C1 segment of cervical spinal cord (tissue), 14 donors: ENCODE measurements at places on chromosomes 6 and 20.

DNA sequence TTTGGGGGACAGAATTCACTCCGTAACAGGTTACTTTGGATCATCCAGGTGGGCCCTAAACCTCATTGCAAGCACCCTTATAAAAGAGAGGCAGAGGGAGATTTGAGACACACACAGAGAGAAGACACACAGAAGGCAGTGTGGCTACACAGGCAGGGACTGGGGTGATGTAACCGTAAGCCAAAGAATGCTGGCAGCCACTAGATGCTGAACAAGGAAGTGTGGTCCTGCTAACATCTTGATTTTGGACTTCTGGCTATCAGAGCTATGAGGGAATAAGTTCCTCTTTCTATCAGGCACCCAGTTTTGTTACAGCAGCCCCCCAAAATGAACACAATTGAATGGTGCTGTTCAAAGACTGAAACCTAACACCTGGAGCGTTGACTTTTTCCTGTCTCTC lies 191.3 kb upstream of the MYLIP start:
- no peak for DNase-seq

DNA sequence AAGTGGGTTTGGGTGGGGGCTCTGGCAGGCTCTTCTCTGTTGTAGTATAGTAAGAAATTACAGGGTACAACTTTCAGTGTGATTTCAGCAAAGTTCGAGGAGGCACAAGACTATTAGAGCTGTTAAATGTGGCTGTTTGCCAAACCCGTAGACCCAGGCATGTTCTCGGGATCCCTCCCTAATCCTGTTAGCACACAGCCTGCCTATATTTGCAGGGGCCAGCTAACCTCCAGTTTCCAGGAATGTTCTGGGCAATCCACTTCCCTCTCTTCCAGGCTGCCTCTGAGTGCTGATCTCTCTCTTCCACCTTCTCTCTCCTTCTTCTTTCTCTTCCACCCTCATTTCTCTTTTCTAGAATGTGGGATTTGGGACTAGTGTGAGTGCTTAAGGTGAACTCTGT lies 34.8 kb upstream of the ZFP64 start:
- no peak for DNase-seq

DNA sequence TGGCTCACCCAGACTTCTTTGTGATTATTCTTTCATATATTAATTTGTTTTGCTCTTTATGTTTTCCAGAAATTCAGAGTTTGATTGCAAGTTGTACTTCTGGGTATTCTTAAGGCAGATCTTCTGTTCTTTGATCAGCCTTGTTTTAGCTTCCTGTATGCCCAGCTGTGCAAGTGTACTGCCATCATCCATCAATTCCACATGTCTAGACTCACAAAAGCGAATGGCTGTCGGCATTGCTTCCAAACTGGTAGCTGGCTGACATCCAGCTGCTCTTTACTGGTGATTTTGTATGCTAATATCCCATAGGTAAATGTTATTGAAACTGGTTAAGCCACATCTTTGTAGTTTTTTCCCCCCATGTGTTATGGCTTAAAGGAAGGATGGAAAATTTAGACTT lies 1084.8 kb upstream of the CITED2 start:
- DNase-seq, result no peak

DNA sequence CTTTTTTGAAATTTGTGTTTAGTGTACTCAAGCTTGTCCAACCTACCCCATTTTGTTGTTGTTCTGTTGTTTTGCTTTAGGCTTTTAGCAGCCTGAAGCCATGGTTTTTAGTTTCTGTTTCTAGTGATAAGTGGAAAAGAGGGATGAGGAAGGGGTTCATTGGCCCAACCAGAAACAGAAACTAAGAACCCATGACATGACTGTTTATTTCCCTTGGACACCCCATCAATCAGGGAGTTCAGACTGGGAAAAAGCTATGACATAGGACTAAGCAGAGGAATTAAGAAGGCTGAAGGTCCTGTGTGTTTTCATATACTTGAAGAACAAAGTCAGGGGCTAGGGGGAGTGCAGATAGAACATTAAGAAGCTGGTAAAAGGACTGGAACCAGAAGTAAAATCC lies 194.5 kb upstream of the THEMIS start:
- DNase-seq, result no peak

- no peak for DNase-seq
These were observed 49.4 kb downstream of the MCUR1 start for GRCh38 chr6:13764996-13765395.

- no peak for DNase-seq
These were observed 6.8 kb downstream of the HUS1B start for GRCh38 chr6:650098-650497.

GRCh38 chr6:11667876-11668275 lies 110.7 kb downstream of the ADTRP start:
- DNase-seq, result no peak

DNA sequence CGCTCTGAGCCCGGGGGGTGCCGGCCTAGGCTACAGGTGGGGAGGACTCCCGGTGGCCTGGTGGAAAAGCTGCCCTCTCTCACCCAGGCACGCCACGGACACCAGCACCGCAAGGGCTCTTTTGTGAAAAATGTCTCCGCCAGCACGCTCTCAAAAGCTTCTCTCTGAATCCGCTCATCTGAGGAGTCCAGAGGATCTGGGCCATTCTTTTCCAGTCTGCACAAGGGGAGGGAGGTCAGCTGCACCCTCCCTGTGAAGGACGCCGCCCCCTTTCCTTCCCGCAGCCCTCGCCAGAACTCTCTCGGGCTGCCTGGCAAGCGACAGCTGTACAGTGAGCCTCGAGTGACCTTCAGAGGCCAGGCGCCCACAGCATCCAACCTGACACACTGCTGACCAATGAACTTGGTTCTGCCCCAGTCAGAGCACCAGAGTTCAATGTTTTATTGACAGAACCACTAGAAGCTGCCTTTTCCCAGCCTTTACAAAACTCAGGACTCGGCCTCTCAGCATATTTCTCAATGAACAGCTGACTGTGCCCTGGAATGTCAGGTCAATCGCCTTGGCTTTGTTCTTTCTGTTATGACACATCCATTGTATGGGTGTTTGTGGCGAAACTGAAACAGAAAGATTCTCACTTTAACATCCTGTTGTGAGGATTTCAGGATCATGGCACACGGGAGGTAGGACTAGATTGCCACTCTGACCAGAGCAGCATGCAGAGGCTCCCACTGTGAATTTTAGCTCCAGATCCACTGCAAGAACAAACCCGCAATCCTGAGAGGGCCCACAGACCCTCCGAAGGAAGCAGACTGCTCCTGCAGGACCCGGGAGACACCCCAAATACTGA lies 26.7 kb downstream of the SERPINB9 start:
- DNase-seq, result peak; percentile 46

- DNase-seq, result no peak
These were observed 46.9 kb downstream of the PCSK2 start for GRCh38 chr20:17273717-17274116.

- DNase-seq, result no peak
These were observed 160.0 kb downstream of the PLCB4 start for GRCh38 chr20:9228774-9229450.

DNA sequence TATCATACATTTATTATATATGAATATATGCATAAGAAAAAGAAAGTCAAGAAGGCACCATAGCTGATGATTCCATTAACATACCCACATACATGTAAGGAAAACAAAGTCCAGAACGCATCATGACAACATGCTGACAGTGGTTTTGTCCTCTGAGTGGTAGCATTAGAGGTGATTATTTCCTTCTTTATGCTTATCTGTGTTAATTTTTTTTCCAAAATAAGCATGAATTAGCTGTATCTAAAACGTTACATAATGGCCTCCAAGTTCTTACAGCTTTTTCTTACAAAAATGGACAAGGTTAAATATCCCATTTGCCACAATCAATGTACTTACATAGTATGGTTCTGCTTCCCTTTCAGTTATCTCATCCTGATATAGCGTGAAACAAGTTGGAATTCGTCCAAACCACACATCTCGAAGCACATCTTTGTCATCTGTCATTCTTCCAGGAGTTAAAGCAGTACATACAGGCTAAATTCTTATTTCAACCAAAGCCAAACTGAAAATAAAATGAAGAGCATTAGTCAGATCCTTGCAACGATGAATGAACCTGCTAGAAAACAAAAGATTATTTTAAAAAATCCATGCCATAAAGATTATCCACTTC lies 9.7 kb downstream of the ATG5 start:
- no peak for DNase-seq

DNA sequence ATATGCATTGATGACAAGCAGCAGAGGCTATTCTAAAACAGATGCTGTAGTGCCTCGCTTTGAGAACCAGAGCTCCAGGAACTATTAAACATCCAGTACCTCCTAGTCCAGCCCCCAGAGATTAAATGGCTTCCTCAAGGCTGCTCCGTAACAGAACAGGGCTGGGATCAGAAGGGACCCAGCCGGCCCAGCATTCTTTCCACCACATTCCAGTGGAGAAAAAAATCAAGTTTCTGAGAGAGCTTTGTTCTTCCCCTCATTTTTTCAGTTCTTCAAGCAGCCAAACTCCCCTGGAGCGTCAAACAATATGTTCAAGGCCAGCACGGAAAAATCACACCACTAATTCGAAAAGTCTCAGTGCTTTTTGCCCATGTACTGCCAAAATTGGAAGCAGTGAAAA lies 5.8 kb upstream of the STMND1 start:
- no peak for DNase-seq

- no peak for DNase-seq
These were observed 47.1 kb downstream of the PSMG4 start for GRCh38 chr6:3305831-3306230.

GRCh38 chr6:124792386-124792785 lies 169.9 kb upstream of the RNF217 start:
- DNase-seq, result no peak

DNA sequence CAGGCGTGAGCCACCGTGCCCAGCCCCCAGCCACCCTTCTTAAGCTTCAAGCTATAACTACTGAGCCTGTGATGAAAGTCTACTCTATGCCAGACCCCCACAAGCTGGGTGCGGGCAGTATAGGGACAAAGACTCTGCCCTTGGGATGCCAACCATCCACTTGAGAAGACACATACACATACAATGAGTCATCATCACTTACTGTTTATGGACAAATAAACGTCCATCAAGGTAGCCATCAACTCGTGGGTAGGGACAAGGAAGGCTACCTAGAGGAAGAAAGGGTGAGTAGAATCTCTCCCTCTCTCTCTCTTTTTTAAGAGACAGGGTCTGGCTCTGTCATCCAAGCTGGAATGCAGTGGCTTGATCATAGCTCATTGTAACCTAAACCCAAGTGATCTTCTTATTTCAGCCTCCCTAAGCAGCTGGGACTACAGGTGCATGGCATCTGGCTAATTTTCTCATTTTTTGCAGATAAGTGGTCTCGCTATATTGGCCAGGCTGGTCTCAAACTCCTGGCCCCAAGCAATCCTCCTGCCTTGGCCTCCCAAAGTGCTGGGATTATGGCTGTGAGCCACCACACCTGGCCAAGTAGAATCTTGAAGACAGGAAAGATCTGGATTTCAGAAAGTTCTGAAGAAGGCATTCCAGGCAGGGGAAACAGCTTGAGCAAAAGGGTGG lies 2.6 kb upstream of the TP53INP2 start:
- DNase-seq, result no peak

DNA sequence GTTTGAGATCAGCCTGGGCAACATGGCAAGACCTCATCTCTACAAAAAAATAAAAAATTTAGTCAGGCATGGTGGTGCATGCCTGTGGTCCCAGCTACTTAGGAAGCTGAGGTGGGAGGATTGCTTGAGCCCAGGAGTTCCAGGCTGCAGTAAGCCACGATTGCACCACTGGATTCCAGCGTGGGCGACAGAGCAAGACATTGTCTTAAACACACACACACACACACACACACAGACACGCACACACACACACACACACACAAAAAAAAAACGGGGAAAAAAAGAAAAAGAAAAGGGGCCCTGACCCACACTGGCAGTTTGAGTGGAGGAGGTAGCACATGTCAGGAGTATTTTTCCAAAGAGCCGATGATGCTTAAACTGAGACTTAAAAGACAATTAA lies 122.2 kb downstream of the AFG1L start:
- DNase-seq, result no peak

- no peak for DNase-seq
These were observed 42.5 kb downstream of the CD109 start for GRCh38 chr6:73738367-73739028.

- no peak for DNase-seq
These were observed 26.4 kb upstream of the ADGRG6 start for GRCh38 chr6:142275236-142276006.

- DNase-seq, result no peak
These were observed 260.6 kb downstream of the ERMARD start for GRCh38 chr6:170012037-170012330.

- DNase-seq, result no peak
These were observed 68.7 kb downstream of the SYTL3 start for GRCh38 chr6:158718461-158719046.

DNA sequence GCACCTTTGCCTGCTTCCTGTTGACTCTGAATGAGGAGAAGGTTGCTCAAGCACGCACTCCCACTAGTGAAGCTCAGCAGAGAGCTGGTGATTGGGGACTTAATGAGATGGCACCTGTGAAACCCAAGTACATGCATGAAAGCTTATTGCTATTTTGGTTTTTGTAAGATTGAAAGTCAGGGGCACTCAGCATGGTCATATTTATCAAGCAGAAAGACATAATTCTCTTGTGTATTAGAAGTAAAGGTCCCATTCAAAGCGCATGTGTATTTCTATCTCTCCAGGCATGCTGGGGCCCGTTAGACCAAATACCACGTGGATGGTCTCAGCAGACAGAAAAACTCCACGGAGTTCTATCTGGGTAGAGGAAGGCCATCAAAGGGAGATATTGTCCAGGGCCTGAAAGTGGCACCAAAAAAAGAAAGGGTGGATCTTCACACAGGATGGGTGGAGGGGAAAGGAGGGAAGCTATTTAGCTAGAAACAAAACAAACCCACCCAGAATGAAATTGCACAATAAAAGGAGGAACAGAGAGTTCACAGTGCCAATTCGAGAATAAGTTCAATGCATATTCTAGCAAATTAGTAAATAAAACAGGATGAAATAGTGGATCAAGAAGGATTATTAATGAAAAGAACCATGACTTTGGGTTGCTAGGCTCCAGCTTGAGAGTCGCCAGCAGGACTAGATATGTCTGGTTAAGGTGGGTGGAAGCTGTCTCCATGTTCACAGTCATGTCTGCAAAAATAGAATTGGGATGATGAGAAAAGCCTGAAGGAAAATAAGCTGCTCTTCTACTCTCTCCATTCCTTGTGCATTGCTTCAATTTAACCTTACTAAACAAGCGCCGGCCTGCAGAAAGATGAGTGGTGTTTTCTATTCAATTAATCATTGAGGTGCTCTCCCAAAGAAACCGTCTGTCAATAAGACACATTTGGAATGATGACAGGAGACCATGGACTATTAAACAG lies 224.9 kb upstream of the DTNBP1 start:
- DNase-seq, result no peak

- DNase-seq, result no peak
These were observed 645.8 kb upstream of the AGPAT4 start for GRCh38 chr6:161919691-161920090.

DNA sequence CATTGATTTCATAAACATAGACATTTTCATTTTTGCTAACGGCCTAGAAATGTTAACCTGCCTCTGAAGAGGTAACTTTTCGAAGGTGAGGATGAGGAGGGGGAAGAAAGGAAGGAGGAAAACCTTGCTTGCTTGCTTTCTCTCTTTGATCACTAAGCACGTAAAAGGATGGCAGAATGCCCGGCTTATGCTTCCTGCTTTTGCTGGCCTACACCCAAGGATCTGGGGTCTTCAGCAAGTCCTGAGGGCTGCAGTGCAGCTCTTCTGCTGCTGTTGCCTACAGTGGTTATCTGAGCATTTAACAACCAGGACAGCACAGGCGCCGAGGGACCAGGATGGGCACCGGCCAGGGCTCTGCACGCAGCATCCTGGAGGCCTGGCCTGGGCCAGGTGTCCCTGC lies 150.8 kb upstream of the TAB2 start:
- DNase-seq, result no peak

- no peak for DNase-seq
These were observed 802.1 kb upstream of the FLRT3 start for GRCh38 chr20:15139522-15139921.
